ENCODE measurements at places on chromosomes 2 and 18. TPM values are rescaled to one million over a fixed set of nuclear protein-coding genes. Genes with fewer than 3 reads are reported as not detected.

RFX8 gene
- polyA plus RNA-seq = 0.92 TPM

GRCh38 chr2:173752152-173752551 is 213.0 kb downstream of the SP3 start:
- DNase-seq = no peak

STON1 gene
- polyA plus RNA-seq = 15.0 TPM

NABP1 gene
- 18.6 TPM for polyA plus RNA-seq

AP1S3 gene
- polyA plus RNA-seq = 5.9 TPM

Measured in right lung (tissue), 10 donors.